ENCODE measurements at places on chromosomes 12 and 14.
A peak's percentile ranks its signal among the peaks of the same experiment; 100 is the strongest.

- DNase-seq = no peak
Observed at GRCh38 chr14:85549697-85550096, 19.8 kb downstream of the FLRT2 start.

DNA sequence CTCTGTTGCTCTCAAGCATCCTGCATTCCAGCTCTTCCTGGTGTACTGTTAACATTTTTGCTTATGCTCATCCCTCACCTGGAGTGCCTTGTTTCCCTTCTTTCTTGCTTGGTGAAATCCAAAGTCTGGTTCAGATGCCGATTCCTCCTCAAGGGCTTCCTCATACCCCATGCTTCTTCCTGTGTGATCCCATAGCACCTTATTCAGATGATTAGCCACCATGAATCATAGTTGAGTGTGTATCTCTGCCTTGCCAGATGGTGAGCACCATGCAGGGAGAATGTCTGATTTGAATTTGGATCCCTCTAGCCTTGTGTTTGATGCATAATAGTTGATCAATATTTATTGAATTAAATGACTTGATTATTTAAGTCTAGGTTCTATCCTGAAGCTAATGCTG, 39.4 kb upstream of the ANO4 start:
- no peak for DNase-seq

DNA sequence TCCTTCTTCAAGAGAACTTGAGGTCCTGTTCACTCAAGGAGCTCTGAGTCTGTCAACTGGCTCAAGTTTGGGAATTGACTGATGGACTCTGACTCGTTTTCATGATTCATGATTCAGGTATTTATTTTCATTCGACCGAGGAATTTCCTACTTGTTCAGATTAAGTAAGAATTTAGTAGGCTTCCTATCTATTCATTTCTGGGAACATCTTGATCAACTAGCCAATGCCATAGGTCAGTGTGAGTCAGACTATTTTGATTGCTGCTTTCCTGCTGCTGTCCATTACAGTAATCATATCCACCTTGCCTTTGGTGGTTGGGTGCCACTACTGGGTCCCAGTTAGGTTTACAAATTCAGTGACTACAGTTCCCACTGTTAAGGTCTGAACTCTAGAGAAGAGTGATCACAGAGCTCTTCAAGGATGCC, 6.1 kb downstream of the FAM186A start:
- no peak for DNase-seq

DNA sequence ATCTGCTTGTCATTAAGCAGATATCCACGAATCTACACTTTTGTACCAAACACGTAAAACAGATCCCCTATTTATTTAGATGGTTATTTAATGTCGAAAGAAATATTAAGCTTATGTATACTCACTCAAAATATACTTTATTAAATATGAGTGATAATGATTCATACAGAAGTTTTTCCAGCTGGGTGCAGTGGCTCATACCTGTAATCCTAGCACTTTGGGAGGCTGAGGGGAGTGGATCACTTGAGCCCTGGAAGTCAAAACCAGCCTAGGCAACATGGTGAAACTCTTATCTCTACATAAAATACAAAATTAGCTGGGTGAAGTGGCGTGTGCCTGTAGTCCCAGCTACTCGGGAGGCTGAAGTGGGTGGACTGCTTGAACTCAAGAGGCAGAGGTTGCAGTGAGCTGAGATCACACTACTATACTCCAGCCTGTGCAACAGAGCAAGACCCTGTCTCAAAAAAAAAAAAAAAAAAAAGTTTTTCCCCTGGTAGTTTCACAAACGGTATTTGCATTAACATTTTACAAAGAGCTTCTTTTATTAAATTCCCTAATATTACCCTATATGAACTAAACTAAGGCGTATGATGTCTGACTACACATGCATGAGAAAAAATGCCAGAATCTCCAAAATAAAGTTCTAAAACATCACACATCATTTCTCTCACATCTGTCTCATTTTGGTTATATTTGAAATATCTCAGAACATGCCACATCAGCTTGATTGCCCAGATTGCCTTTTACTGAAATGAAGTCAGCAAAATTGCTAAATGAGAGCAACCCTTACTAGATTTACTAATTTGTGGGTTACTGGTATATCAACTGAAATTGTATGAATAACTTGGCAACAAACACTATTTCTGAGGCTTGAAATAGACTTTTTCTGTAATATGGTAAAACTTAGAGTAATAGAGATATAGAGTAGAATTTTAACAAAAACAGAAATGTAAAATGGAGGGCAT, 74.9 kb downstream of the PAWR start:
- no peak for DNase-seq

- no peak for DNase-seq
Observed at GRCh38 chr12:29309320-29309902, 71.6 kb downstream of the ERGIC2 start.

GRCh38 chr14:88940671-88941070, 116.2 kb downstream of the TTC8 start:
- no peak for DNase-seq

DNA sequence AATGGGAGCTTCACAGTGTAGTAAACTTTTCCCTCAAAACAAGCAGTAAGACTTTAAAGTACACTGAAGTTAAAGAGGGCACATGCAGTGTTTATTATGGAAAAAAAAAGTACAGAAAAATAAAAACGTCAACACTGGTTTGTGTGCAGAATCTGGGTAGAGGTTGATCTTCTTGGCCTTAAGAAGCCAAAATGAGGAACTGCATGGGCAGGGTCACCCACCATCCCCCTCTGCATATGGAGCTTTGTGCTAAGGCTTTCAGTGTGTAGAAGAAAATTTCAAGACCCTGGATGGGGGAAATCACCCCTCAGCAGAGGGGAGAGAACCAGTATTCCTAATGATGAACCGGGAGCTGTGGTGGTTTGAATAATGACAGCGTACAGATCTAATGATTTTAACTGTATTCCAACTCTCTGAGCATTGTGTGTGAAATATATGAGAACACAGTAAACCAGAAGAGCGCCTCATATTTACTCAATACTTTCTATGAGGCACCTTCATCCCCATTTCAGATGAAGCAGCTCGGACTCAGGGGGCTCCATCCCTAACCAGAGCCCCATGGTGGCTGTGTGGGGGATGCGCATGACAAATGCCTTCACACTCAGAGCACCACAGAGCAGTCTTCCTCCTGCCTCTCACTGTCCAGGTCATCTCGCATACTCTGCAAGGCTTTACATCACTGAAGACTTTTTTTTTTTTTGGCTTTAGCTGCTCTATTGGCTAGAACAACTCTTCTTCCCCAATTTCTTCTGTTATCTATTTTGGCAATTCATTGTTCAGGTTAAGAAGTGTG, 33.4 kb downstream of the ACADS start:
- DNase-seq = no peak

DNA sequence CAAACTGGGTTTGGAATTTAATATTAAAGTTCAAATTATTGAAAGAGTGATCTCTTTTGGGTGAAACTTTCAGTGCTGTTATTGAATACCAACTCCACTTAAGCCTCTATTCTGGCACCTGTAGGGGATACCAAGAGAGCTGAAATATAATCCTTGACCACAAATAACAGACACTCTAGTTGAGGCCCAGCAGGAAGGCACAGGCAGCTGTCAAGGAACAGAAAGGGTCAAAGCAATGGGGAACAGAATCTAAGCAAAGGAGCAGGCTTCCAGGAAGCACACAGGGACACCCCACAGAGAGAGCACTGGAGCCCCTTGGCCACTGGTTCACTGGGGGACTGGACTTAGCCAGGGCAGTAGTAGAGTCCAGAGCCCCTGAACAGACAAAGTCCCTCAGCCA, 120.9 kb upstream of the SFSWAP start:
- DNase-seq = no peak

GRCh38 chr14:77037938-77038568, 9.5 kb upstream of the IRF2BPL start:
- DNase-seq = no peak

DNA sequence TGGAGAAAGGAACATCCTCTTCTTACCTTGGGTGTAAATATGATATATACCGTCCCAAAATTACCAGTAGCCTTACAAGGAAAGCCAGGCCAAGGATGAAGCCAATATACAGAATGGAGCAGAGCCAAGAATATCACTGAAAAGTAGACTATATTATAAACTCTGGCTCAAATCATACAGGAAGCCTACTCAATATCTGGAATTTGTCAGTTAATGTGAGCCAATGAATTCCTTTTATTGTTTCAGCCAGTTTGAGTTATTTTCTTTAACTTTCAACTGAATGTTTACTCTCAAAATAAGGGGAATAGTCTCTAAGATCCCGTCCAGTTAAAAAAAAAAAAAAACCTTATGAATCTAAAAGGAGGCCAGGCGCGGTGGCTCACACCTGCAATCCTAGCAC, 9.8 kb upstream of the DENND5B start:
- DNase-seq = no peak

DNA sequence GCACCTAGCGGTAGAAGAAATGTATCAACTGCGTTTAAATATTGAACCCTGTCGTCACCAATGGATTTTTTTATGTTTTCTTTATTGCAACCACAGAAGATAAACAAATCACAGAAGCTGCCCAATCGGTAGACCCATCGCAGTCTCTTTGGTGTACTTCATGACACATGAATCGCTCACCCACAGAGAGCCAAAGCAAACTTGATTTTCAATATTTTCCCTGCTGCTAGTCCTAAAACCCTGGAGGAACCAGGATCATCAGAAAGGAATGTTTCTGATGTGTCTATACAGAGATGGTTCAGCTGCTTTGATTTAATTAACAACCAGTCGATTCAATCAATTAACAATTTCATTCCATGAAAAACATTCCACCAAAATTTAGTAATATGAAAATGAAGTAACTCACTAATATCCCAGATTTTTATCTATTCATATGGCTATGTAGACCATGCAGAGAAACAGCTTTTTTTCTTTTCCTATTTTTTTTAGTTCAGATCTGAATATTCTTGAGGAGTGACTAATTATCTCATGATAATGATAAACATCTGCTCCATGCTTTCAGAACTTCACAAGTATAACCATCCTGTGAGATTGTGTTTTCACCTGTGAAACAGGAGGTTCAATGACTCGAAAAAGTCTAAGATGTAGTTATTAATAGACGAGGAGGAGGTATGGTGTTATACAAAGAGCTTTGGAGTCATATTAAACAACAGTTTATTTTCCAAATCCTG, 46.1 kb downstream of the DIO2 start:
- DNase-seq = no peak

DNA sequence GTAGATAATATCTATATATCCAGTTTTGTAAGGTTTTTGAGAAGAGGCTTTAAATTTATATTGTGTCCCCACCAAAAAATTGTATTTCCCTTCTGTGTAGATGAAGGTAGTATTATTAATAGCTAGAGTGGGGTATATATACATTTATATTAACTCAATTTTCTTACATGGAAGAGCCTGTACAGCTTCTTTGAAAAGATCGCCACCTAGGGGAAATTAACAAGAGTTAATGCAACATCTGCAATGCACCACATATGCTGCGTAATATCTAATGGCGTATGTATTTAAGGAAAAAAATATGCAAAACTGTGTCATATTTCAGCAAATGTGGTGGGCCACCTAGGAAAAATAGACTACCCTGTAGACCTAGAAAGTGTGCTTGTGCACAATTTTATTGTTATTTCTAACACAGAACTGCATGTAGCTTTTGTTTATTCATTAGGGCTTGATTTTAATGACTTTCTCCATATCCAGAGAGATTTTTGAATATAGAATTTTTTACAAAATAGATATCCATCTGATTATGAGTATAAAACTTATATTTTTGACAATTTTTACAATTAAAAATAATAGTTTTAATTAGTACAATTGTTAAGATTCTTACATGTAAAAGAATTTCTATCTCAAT, 14.0 kb downstream of the CCER1 start:
- no peak for DNase-seq

- DNase-seq = no peak
Observed at GRCh38 chr12:75641031-75641780, 129.8 kb upstream of the KRR1 start.

GRCh38 chr12:110079477-110080400, 31.4 kb upstream of the C12orf76 start:
- DNase-seq = peak; percentile 92

- no peak for DNase-seq
Observed at GRCh38 chr12:115799610-115800009, 477.9 kb downstream of the MED13L start.

All from midbrain (tissue), 1 donor.